CD4-positive, alpha-beta T cell treated with Interleukin-4 for 4 hours (primary cell): ENCODE measurements at places on chromosomes 11 and 22.

DNA sequence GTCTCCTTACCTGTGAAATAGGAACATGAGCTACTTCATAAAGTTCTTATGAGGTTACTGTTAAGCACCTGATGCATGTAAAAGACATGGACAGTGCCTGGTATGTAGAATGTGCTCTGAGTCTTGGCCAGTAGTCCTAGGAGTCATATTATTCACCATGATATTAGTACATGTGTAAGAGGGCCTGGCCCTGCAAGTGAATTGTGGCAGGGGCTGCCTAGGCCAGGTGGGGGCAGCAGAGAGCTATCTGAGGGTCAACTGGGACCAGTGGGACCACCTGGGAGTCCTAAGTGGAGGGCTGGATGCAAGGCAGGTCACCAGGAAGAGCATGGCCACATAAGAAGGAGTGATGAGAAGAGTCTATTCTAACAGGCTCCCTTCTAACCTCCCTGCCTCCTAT is 529.5 kb downstream of the SOX6 start:
- no peak for DNase-seq

- no peak for DNase-seq
Measured at GRCh38 chr11:45028911-45029682, 78.4 kb upstream of the TP53I11 start.

DNA sequence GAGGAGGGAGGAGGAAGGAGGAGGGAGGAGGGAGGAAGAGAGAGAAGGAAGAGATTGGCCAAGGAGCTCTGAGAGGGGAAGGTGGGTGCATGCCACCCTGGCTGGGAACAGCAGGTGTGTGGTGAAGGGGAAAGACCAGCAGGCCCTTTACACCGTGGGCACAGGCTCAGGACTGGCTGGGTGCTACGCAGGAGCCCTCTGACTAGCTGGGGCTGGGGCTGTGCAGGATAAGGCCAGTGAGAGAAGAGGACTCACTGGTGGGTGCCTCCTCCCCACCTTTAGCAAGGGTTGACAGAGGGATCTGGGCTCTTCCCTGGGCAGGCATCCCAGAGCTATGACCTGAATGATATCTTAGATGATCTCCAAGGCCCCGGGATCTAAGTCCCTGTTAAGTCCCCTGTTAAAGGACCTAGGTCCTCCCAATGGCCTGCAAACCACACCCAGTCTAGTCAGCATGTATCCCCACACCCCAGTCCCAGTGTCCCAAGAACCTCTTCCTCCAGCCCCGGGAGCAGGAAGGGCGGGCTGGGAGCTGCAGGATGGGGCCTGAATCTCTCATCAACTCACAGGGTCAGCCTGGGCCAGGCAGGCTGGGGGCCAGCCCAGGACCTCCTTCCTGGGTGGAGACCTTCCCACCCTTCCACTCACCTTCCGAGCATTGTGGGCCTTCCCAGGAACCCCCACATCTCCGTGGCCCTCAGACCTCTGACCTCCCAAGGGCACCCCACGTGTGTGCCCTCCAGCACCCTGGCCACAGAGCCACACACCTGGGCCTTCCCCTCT is 55.4 kb downstream of the CDKN1C start:
- DNase-seq = no peak

DNA sequence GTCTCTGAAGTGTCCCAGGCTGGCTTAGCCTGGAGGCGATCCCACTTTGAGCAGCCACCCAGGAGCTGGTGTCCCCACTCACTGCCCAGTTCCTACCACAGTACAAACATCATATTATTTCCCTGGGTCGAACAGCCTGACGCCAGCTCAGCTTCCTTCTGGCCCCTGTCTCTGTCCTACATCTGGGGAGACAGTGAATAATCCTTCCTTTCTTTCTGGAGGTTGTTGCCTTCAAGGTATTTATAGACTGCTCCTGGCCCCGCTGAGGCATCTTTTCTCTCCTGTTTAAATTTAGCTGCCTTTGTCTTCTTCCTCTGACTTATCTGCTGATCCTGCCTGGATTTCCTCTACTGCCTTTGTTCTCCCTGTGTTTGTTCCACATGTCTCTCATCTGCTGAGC is 56.8 kb upstream of the LRRC55 start:
- DNase-seq = no peak

DNA sequence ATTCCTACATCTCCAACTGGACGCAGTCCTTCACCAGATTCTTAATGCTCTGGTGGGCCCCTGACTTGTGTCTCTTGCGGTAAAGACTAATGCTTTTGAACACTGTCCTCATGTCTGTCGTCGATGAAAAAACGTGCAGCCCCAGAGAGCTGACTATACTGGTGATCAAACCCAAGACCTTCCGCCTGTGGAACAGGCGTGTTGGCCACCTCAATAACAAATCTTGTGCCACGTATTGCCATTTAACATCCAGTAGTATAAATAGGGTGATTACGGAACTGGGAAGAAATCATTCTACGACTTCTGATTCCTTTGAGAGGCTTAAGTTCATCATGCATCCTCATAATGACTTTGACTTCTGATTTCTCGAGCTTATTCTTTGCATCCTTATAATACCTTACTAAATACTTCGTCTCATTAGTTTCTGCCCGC is 45.6 kb downstream of the OR4D9 start:
- no peak for DNase-seq

- DNase-seq = no peak
Measured at GRCh38 chr11:5524756-5525155, 8.3 kb upstream of the UBQLNL start.

- no peak for DNase-seq
Measured at GRCh38 chr11:27557226-27557625, 50.7 kb upstream of the LIN7C start.

DNA sequence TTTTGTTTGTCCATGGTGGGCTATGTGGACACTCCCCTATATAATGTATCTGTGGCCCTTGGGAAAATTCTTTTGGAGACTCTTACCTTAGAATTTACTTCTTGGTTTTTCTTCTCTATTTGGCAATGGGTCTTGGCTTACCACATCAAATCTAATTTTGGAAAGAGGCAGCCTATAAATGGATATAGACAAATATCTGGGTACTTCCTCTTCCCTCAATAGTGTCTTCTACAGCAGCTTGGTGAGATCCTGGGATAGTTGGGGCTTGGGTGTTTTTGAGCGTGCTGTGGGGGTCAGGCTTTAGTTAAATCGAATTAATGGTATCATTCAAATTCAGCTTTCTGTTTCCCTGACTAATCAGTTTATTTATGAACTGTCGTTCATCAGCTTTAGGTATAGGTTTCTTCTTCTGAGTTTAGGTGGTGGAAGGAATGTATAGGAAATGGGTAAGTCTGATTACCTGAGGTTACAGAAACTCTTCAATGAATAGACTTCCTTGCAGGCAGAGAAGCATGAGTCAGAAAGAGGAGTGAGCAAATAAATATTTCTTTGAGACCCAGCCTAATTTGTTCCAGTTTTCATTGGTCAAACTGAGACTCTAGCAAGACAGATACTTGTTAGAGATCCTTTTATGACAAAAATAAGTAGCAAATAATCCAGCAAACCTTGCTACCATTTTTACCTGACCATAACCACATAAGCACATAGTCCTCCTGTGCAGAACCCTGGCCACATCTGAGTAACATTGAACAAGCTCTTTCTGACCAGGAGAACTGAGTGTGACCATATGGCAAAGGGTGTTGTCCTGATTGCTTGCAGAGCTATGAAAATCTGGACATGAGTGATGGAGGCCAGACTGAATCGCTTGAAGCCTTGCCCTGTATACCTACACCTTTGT is 68.6 kb upstream of the SORL1-AS1 start:
- no peak for DNase-seq

DNA sequence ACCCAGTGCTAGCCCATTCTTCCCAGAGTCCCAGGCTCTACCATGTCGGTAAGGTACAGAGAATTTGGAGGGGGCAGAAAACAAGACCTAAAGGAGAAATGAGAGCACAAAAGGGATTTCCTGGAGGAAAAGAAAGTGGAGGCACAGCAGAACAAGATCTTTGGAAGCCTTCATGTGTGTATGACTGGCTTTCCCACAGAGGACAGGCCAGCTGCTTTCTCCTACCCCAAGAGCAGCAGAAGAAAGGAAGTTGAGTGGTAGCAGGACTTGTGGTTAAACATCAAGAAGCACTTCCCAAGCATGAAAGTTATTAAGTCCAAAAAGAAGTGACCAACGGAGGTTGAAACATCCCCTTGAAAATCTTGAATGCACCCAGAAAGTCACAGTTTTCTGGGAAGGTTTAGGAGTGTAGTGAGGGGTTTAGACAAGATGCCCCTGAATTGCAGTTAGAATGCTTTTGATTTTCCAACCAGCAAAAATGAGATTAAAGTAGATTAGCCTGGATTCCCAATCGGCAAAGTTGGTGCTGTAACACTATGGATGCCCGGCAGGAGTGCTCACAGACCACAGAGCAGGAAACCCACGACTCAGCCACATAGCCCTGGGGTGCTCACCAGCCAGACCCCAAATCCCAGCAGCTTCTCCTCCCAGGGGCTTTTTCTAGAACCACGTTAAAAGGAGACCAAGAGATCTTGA is 608 bp downstream of the TMPRSS13 start:
- no peak for DNase-seq
